ENCODE measurements at places on chromosomes 7 and 10.

GRCh38 chr7:21142081-21142480 lies 285.8 kb upstream of the SP4 start:
- no peak for DNase-seq

DNA sequence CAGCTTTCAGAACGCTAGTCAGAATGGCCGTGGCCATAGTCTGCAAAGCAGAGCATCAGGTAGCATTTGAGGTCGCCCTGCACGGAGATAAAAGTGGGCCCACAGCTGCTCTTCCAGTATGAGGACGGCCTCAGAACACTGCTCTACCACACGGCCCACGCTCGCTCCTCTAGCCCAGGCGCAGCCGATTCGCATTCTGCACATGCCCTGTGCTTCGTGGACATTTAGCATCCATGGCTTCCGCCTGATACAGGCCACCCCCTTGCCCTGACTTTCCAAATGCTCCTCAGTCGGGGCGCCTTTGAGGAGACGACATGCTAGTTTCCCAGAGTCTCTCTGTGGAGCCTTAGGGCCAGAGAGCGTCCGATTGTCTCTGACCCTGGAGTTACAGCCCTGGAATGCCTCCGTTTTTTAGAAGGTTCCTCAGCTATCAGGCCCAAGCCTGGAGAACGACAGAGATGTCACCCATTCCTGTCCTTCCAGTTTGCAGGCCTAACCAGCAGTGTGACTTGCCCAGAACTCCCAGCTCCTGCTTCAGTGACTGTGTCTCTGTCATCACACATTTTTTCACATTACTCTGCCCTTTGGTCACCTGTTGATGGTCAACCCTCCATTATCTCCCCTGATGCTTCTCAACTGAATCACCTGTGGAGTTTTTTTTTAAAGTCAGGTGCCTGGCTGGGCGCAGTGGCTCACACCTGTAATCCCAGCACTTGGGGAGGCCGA lies 14.3 kb downstream of the STRA8 start:
- DNase-seq = no peak

- no peak for DNase-seq
These were observed 125.6 kb upstream of the TNRC18 start for GRCh38 chr7:5549096-5549763.

DNA sequence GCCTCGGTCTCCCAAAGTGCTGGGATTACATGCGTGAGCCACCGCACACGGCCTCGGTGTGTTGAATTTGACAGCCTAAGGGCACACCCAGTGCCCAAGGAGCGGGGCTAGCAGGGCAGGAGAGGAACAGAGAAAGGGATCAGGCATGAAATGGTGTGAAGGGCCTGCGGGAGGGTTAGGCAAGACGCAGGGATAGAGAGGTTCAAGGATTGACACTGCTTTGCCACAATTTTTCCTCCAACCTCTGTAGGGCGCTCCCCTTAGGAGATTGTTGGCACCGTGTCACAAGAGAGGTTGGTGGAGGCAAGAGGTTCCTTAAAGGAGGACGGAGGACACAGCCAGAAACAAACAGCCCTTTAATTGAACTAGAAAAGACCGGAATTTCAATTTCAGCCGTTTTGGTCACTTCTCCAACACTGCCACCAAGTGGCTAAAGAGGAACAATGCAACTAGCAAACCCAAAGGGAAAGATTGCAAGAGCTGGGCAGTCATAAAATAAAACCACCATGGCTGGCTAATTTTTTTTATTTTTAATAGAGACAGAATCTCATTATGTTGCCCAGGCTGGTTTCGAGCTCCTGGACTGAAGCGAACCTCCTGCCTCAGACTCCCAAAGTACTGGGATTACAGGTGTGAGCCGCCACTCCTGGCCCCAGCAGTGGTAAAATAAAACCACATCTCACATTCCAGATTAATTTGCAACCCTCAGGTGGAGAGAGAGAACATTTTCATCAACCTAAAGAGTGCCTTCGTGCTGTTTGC lies 6.9 kb upstream of the CREB3L2 start:
- no peak for DNase-seq

Data from AG09309 (cell line).